ENCODE measurements at places on chromosomes 12 and 14.

DNA sequence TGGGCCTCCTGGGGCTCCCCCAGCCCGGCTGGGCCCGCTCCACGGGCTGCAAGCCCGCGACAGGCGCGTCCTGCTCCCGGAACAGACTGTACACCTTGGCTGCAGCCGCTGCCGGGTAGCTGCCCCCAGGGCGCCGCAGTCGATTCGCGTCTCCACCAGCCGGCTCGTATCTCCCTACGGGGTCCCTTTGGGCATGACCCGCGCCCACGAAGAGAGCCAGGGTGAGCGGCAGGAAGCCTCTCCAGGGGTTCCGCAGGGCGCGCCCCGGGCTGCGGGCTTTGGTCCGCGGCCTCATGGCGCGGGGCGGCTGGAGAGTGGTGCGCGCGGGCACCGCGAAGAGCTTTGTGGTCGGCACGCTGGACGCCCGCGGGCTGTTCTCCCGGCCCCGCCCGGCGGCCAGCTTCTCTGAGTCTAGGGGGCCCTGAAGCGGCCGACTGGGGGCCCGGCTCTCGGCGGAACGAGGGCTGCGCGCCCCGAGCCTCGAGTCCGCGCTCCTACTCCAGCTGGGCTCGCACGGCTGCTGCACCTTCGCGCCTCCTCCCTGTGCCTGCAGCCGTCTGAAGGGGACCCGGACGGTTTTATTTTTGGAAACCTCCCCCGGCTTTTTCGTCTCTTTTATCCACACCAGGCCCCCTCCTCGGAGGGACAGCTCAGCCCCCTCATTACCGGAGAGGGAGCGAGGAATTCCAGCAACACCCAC lies at the start of gene LTBP2:
LTBP2 (minus strand) TSS at position 588 of the 700 bp plus-strand sequence; CDS start at position 295, 293 bp downstream.
- no peak for DNase-seq

- DNase-seq: no peak
These were observed 23.3 kb downstream of the NINJ2 start for GRCh38 chr12:639988-640387.

DNA sequence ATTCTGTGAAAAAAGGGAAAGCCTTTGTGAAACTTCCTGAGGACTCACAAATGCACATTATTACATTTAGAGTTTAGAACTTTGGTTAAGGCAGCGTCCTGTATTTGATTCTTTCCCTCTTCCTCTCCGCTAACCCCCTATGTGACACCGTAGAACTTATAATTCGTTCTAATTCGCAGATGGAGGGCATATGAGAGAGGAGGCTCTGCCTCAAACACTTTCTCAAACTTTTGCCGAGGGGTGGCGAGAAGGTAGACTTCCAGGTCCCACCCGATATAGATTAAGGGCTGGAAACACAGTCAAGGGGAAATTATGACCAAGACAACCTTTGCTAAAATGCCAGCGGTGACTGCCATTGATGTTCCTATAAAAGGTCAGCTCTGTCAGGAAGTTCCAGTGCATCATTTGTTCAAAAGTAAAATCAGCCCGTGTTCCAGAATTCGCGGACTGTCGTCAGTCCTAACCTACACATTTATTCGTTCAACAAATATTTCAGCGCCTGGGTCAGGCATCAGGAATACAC lies 904 bp upstream of the PAPOLA start:
- DNase-seq: no peak

GRCh38 chr14:75286313-75286712 lies 7.7 kb downstream of the FOS start:
- DNase-seq: no peak

DNA sequence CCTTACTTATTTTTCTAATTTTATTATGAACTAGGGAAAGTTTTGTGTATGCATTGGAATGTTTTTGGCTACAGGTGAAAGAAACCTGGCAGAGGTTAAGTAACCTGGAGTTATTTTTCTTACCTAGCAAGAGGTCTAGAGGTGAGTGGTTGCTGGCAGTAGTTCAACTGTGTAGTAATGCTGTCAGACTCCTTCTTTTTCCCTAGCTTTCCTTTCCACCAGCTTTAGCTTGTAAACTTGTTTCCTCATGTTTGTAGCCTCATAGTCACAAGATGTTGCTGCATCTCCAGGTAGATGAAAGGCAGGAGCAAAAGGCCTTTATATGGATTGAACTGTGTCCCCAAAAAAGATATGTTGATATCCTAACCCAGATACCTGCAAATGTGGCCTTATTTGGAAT lies 105.1 kb upstream of the AMIGO2 start:
- DNase-seq: no peak

- no peak for DNase-seq
These were observed 58.3 kb downstream of the PRIMA1 start for GRCh38 chr14:93729993-93730392.

GRCh38 chr12:77352946-77353345 lies 287.6 kb upstream of the E2F7 start:
- DNase-seq: no peak

DNA sequence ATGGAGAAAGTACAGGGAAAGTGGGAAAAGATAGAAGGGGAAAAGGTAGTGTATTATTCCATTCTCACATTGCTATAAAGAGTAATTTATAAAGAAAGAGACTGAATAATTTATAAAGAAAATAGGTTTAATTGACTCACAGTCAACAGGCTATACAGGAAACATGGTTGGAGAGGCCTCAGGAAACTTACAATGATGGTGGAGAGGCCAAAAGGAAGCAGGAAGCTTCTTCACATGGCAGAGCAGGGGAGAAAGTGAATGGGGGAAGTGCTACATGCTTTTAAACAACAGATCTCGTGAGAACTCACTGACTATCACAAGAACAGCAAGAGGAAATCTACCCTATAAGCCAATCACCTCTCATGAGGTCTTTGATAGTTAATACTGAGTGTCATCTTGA lies 725.0 kb upstream of the FLRT2 start:
- DNase-seq: no peak

- no peak for DNase-seq
These were observed 7.7 kb downstream of the ATF7IP start for GRCh38 chr12:14373217-14373616.

- no peak for DNase-seq
These were observed 53.1 kb downstream of the TSPAN9 start for GRCh38 chr12:3130057-3130830.

DNA sequence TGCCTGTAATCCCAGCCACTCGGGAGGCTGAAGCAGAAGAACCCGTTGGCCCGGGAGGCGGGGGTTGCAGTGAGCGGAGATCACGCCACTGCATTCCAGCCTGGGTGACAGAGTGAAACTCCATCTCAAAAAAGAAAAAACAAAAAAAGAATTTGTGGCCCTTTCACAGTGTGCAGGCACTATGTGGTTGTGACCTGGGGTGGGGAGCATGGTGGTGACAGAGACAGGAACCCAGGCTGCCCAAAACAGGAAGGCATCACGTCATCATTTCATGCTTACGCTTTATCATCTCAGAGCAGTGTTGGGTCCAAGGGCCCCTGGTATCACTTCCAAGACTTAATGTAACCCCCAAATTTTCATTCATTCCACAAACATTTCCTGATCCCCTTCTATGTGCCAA lies 175.7 kb upstream of the GSC start:
- no peak for DNase-seq

- no peak for DNase-seq
These were observed 1126.0 kb downstream of the AACS start for GRCh38 chr12:126191031-126191891.

- DNase-seq: no peak
These were observed 81.0 kb upstream of the SCAF11 start for GRCh38 chr12:46071335-46071734.

DNA sequence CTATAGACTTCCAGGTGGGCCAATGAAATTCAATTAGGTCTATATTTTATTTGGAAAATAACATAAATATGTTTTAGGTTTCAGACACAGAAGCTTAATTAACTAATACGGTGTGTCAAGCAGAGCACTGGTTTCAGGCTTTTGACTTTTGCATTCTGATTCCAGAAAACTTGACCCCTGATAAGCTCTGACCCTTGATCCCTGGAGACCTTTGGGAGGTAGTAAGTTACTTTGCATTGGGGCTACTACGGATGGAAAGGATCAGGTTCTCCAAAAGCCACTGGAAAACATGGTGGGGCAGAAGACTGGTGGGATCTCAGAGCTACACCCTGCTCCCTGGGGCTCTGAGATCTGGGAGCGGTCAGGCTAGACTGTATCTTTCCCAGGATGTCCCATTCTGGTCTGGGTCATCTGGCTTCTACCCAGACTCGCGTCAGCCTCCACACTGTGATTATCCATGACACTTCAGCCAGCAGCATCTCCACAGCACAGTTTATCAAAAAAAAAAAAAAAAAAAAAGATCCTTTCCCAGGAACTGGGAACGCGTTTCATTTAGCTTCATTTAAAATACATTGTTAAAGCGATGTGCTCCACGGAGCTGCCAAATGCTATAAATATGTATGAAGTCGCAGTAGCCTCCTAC lies 17.8 kb upstream of the EMP1 start:
- no peak for DNase-seq

DNA sequence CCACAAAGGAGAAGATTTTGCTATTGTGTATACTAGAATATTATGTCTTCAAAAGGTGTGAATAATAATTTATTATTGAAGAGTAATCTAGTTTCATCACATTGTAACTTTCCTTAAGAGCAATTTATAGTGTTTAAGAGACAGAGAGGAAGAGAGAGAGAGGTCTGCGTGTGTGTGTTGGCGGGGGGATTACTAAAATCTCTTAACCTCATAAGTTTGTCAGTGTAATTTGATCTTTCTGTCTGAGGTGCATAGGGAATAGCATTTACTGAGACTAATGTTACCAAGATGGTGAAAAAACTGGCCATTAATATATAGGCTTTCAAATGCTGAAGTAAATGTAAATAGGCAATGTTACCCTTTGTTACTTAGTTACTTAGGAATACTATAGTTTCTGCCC lies 48.2 kb upstream of the BTG1 start:
- DNase-seq: no peak

DNA sequence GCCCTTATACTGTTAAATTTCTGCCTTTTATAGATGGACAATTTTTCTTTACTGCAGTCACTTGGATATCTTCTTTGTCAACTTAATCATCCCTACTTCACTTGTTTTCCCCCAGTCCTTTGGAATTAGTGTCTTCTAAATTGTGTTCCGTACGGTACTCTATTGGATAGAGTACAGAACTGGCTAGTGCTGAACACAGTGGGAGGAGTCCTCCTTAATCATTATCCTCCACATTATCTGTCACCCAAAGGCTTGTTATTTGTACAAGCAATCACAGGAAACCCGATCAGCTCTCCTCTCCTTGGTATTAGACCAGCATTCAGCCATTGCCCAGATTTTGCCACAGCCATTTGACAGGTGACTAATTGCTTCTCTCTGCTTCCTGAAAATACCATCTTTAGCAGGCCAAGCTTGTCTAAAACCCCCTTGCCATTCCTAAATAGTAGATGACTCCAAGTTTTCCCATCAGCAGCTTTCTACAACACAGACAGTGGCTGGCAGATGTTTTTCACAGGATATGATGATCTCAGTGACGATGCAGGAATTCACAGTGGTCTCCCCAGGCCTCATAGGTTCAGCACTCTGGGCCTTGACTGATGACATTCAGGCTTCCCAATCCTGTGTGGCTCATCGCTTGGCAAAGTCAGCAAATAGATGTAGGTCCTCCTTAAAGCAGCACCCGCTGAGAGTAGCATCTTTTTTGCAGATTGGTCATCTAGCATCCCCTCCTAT lies 216.0 kb upstream of the RGS6 start:
- DNase-seq: no peak

DNA sequence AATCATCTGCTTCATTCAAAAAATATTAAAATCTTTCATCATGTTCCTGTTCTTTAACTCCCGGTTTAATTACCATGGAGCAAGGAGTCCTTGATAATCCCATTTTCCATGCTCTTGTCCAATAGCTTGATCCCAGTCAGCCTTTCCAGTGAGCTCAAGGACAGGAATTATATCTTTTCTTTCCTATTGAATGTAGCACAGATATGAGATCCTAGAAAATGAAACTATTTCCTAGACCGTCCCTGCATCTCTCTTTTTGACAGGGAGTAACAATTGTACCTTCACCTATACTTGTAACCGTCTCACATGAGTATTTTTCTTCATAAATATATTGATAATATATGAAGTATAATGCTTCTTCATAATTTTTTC lies 35.6 kb downstream of the PIK3C2G start:
- no peak for DNase-seq

GRCh38 chr12:90290980-90291975 lies 582.6 kb upstream of the ATP2B1 start:
- DNase-seq: no peak

Data from activated T-helper 1 cell treated with Interleukin-2 at 50 U/mL for 16 hours (primary cell).